Thymus (tissue), 14 donors: ENCODE measurements at places on chromosomes 13 and 19. TPM values are rescaled to one million over a fixed set of nuclear protein-coding genes. Genes with fewer than 3 reads are reported as not detected.
A peak's percentile ranks its signal among the peaks of the same experiment; 100 is the strongest.

The KLK2 gene
- under 0.01 TPM for total RNA-seq

The ATP13A1 gene
- 15.1 TPM for total RNA-seq

The ODAD3 gene
- total RNA-seq: 0.09 TPM

The C13orf42 gene
- 0.05 TPM for total RNA-seq

The ZFR2 gene
- total RNA-seq: 0.33 TPM

The TMEM59L gene
- total RNA-seq: not detected

The GRK1 gene
- 0.14 TPM for total RNA-seq

The C19orf81 gene
- total RNA-seq: 0.61 TPM

The DACH1 gene
- total RNA-seq: 2.5 TPM

The ATP1A3 gene
- total RNA-seq: 1.2 TPM

- DNase-seq: peak; percentile 59
These were observed 1.7 kb downstream of the IRS2 start for GRCh38 chr13:109784590-109785140.

DNA sequence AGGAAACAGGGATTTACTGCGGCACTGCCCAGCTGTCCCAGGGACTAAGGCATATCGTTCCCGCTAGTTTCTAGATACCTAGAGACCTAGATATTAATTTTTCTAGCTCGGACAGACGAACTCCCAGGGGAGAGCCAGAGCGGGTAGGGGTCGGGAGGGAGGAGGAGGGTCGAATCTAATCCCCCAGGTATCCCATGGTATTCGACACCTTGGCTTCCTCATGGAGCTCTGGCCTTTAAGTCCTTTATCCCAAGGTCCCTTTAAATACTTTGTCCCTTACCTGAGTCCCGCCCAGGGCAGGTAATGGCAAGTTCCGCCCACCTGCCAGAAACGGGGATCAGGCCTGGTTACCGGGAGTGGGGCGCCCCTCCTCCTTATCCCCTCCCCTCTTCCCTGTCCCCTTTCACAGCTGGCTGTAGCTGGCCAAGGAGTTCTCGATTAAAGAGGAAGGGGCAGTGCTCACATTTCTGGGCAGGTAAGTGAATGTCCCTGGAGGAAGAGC, at the start of gene PRRG2:
Gene PRRG2 (plus strand): TSS at position 310 of the 502 bp plus-strand sequence. CDS start 1,904 bp downstream, outside the sequence.
- no peak for DNase-seq

DNA sequence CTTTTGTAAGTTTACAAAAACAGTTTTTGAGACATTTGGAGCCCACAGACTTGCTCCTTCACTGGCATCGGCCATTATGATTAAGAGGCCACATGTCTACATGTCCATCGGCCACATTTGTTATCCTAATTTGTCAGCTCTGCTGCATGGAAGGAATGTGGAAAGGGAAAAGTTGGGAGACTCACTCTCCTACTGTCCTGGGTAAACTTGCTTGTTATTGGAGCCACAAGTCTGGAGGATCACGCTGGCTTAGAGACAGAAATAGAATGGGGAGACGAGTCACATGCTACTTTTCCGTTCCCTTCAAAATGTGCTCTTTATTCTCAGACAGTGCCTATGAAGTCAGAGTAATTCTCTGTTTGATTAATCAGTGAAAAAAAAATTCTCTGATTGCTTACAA, 741.2 kb upstream of the PCDH9 start:
- no peak for DNase-seq

DNA sequence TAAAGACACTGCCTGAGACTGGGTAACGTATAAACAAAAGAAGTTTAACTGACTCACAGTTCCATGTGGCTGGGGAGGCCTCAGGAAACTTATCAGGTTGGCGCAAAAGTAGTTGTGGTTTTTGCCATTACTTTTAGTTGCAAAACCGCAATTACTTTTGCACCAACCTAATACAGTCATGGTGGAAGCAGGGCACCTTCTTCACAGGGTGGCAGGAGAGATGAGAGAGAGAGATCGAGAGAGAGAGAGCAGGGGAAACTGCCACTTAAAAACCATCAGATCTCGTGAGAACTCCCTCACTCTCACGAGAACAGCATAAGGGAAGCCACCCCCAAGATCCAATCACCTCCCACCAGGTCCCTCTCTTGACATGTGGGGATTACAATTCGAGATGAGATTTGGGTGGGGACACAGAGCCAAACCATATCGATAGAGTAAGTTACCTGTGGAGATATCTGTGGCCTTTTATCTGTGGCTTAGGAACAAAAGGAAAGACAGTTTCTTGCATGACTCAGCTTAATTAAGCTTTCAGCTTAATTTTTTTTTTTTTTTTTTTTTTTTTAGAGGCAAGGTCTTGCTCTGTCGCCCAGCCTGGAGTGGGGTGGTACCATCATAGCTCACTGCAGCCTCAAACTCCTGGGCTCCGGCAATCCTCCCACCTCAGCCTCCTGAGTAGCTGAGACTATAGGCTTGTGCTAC, 7.6 kb upstream of the CABP5 start:
- DNase-seq: no peak

DNA sequence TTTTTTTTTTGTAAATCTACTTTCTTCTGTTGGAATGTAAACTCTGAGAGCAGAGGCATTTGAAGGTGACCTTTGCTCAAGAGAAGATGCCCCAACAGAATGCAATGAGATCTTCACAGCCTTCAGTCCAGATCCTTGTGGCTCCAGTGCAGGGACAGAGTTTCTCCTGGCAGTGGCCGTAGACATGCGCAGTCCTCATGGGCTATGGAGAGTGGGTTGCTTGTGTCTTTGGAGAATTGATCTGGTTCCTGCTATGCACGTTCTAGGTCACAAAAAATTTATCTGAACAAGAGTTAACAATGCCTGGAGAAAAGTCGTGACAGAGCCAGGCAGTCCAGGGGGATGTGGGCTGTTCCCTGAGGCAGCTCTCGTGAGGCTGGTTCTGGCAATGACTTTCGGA, 30.1 kb downstream of the TMEM255B start:
- no peak for DNase-seq

- DNase-seq: no peak
These were observed 32.8 kb downstream of the ZSWIM9 start for GRCh38 chr19:48203222-48203793.

DNA sequence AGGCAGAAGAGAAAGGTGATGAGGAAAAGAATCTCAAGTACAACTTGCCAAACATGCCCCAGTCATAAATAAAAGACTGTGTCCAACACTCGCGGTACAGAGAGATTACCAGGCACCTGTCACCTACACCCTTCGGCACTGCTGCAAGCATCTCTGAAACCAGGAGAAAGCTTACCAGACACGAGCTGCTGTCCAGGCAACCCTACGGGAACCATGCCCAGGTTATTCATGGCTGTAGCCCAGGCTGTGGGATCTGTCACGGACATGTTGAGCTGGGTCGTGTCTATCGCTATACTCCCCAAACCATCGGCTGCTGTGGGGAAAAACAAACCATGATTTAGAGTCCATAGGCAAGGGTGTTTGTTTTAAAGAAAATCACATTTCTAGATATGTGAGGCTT, 375.0 kb downstream of the ENOX1 start:
- no peak for DNase-seq

- DNase-seq: no peak
These were observed 516.2 kb downstream of the MYO16 start for GRCh38 chr13:109145631-109146030.

DNA sequence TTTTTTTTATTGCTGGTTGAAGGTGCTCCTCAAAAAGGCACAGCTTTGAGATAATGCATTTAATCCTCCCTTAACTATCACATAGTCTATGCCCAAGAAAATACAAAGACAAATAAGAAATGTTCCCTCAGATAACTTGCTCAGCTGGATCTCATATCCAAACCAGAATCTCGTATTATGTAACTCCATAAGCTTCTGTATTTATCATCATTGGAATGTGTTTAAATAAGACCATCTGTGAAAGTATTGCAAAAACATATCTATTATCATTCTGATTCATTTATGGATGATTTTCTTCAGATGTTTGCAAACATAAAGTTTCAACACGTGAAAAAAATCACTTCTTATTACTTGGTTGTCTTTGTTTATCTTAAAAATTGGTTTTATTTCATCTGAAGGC, 190.9 kb downstream of the IRS2 start:
- DNase-seq: no peak

DNA sequence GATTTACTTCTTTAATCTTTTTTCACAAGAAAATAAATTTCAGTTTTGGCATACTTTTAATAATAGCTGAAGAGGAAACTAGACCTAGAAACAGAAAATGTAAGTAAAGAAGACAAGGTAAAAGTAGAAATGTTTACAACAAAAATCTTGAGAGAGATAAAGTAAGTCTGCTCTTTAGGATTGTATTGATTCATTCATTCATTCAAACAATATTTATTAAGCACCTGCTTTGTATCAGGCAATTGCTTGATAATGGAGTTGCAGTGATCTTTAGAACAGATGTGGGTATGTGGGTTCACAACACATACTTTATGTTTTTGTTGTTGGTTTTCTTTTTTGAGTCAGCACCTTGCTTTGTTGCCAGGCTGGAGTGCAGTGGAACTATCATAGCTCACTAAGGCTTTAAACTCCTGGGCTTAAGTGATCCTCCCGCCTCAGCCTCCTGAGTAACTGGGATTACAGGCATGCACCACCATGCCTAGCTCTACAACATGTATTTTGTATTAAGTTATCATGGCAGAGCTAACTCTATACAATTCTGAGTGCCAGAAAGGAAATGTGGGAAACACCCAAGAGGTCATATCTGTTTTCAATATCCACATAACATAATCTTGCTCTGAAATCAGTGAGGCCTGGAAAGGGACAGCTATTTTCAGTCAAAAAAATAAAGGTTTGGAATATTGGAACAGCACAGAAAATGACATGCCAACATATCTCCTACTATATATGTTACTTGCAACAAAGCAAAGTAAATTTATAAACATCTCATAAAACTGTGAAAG, 8.8 kb upstream of the SPART start:
- no peak for DNase-seq

GRCh38 chr13:75636436-75637180, 478 bp downstream of the LMO7 start:
- peak; percentile 63 for DNase-seq

GRCh38 chr19:50061650-50062049, 35.8 kb downstream of the ZNF473 start:
- no peak for DNase-seq

GRCh38 chr19:29586401-29586800, 19.7 kb upstream of the POP4 start:
- DNase-seq: no peak

GRCh38 chr13:33296793-33297425, 11.4 kb upstream of the STARD13 start:
- no peak for DNase-seq

GRCh38 chr13:27309967-27310598, 39.5 kb downstream of the RASL11A start:
- DNase-seq: no peak

DNA sequence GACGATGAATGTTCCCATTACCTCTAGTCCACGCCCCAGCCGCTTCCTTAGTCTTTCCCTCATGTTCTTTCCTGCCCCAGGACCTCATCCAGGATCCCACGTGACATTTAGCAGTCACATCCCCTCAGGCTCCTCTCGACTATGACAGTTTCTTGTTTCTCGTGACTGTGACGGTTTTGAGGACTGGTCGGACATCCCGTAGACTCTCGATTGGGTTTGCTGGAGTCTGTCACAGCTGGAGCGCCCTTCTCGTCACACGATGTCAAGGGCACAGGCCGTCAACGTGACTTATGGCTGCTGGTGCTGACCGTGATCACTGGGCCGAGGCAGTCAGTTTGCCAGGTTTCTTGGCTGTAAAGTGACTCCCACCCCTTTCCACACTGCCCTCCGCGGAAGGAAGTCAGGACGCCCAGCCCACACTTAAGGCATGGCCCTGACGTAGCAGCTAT, 22.8 kb downstream of the ELAVL1 start:
- no peak for DNase-seq

- no peak for DNase-seq
These were observed 32.2 kb upstream of the TPP2 start for GRCh38 chr13:102564564-102564963.

GRCh38 chr13:99161512-99161911, 39.1 kb upstream of the UBAC2 start:
- DNase-seq: no peak

GRCh38 chr13:68984688-68985319, 1122.8 kb upstream of the ATXN8OS start:
- no peak for DNase-seq

DNA sequence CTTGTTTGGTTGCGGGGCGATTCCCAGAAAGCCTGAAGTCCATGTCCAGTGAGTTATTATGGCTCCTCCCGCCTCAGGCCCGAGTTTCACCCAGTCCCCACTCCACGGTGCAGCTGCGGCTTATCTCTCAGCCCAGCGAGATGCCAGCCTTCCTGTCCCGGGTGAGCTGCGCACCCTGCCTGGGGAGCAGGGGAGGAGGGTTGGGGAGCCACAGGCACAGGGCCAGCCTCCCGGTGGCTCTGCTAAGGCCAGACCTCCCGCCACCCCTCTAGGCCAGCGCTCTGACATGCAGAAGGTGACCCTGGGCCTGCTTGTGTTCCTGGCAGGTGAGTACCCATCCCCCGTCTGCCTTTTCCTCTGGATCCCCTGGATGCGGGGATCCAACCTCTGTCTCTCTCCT, 3.5 kb downstream of the FXYD3 start:
- DNase-seq: no peak

DNA sequence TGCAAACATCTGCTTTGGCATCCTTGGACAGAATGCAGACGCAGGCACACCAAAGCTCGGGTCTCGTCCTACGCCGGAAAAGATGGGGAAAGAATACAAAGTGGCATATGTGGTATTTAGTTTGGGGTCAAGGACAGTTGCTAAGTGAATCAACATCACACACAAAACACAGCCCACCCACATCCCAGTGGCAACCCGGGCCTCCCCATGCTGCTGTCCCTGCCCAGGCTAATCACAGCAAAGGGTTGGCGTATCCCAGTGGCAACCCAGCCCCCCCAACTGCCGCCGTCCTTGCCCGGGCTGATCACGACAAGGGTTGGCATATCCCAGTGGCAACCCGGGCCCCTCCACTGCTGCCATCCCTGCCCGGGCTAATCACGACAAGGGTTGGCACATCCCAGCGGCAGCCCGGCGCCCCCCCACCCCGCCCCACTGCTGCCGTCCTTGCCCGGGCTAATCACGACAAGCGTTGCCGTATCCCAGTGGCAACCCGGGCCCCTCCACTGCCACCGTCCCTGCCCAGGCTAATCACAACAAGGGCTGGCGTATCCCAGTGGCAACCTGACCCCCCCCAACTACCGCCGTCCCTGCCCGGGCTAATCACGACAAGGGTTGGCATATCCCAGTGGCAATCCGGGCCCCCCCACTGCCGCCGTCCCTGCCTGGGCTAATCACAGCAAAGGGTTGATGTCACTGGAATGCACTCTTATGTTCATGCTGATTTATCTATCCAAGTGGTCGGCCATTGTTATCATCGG, 167.8 kb upstream of the SOX1 start:
- no peak for DNase-seq

DNA sequence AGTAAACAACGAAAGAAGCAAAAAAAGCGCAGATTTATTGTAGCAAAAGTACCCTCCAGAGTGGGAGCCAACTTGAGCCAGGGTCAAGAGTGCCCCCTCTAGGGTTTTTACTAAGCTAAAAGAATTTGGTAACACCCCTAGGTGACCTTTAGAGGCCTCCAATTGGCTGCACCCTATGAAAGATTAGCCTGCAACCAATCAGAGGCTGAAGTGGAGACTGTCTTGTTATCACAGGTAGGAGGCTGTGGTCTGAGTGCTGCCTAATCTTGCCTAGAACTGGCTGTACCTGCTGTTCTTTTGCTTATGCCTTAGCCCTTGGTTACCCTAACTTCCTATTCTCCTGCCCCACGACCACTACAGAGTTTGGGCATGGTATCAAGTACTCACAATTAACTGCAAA, 38.3 kb downstream of the ANKRD10 start:
- DNase-seq: no peak

- DNase-seq: no peak
These were observed 48.7 kb downstream of the ZIC5 start for GRCh38 chr13:99922631-99923404.
